ENCODE measurements at places on chromosomes 11 and 22.
A peak's percentile ranks its signal among the peaks of the same experiment; 100 is the strongest.

- no peak for DNase-seq
These were observed 77.7 kb downstream of the C22orf31 start for GRCh38 chr22:28983788-28984441.

- DNase-seq = no peak
These were observed 26.2 kb downstream of the MCM5 start for GRCh38 chr22:35425971-35426800.

- peak; percentile 72 for DNase-seq
These were observed 23.1 kb downstream of the A4GALT start for GRCh38 chr22:42697542-42698013.

DNA sequence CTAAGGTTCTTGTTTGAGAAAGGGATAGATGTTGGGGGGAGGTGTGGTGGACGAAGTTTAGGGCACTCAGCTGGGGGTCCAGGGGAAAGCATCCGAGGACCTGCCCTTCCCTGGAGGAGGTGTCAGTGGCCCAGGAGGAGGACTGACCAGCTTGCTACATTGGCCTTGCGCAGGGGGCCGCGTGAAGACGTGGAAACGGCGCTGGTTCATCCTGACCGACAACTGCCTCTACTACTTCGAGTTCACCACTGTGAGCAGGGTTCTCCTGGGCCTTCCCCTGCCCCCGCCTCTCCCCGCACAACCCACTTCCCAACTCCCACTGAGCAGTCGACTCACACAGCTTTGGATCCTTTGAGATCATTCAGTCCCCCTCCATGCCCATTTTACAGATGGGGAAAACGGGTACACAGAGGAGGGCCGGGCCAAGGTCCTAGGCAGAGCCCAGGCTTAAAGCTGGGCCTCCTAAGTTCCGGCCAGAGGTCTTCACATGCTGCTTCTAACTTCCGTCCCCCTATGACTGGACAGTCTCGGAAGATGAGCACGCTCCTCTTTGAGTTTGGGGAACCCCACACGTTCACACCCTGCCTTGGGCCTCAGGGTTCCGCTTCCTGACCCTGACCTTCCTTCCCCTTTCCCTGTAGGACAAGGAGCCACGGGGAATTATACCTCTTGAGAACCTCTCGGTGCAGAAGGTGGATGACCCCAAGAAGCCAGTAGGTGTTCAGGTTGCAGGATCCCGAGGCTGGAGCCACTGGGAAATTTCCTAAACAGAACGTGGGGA, 28.7 kb downstream of the CYTH4 start:
- no peak for DNase-seq

DNA sequence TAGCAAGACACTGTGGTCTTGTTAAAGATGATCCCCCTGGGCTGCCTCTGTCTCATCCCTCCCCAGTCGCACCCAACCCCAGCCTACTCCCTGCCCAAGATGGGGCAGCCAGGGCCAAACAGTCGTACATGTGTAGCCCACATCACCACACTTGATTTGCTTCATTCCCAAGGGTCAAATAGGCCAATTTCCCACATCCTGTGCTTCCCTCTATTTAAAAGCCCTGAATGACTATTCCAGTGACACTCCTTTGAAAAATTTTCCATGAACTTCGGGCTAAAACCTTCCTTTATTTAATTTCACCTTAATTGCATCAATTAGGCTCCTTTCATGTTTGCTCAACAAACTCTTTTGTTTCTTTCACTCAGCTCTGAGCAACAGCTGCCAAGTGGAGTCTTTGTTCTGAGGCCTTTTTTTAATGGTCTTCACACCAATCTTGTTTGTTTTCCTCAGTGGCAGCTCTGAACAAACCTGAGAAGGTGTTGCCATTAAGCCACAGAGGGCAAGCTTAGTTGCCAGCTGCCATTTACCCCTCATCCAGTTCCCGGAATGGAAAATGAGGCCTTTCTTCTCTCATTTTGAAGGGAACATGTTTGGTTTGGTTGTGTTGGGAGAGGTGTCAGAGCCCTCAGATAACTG, 126.9 kb downstream of the APIP start:
- DNase-seq = no peak

- no peak for DNase-seq
These were observed 109.8 kb downstream of the ZBTB16 start for GRCh38 chr11:114169321-114169749.

GRCh38 chr22:19522190-19522880, 1.9 kb downstream of the CLDN5 start:
- no peak for DNase-seq

DNA sequence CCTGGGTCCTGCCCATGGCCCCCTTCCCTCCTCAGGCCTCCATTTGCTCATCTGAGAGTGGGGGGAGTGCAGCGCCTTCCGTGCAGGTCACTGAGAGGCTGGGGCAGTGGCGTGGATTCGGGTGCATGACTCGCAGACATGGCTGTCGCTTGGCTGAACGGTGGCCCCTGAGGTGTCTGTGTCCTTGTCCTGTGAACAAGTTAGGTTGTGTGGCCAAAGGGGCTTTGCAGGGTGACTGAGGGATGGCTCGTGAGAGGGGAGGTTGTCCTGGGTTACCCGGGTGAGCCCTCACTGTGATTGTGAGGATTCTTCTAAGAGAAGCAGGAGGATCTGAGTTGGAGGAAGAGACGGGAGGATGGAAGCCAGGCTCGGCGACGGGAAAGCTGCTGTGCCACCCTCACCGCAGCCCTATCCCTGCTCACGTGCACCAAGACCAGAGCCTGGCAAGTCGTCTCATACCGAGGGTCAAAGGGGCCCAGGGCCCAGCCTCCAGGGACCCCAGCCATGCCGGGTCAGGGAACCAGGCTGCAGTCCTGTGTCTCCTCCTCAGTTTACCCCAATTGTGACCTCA, 79.1 kb downstream of the KCNQ1 start:
- peak; percentile 28 for DNase-seq

DNA sequence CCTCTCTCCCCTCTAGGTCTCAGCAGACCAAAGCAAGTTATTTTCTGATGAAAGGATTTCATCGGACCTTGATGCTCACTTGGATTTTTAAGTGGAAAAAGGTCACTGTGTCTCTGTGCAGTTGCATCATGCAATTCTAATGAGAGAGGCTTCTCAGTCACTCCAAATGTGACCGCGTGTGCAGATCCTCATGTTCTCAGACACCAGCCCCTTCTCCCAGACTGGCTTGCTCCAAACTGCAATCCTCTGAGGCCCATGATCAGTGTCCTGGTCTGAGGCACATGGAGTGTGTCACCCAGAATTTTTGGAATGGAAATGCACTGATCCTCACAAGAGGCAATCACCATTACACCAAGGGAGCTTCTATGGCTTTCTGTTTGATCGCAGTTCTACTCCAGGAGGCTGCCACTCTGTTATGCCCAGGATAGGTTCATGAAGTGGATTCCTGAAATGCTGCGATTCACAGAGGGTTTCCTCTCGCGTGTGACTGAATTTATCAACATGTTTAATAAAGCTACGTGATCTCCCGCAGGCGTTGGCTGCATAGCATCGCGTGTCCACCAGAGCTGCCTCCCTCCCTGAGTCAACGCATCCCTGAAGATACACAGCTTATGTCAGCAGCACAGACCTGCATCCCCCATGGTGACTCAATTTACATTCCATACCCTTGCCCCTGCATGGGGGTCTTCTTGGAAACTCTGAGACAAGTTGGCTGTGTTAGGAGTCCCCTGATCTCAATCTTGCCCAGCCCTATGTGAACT, 544.6 kb upstream of the B3GAT1 start:
- DNase-seq = no peak

DNA sequence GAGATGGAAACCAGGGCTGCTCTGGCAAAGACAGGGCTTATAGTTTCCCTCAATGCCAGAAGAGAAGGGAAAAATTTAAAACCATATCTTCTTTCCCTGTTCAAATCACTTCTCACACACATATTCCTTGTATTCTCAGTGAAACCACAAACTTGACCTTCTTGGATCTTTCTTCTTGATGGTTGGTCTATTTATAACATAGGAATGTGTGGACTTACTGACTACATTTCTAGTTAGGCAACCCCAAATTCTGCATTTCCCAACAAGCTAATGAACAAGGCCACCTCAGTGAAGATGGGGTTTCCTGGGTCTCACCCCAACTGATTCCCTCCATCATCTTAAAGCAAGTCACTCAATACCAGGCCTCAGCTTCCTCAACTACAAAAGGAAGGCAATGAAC, 3.8 kb upstream of the QSER1 start:
- DNase-seq = no peak

DNA sequence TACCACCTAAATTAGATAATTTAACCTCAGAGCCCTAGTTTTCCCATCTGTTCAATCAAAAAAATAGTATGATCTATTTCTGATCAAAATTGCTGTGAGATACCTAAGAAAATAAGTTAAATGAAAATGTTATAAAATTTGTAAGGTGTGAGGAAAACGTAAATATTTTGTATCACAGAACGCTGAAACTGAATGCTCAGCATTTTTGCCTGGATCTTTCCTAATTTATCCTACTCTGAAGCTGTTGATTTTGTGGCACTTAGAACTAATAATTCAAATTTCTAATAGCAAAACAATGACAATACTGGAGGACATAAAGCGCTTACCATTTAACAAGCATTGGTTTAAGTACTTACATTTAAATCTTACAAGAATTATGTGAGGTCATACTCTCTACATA, 674.2 kb downstream of the FAM181B start:
- DNase-seq = no peak

DNA sequence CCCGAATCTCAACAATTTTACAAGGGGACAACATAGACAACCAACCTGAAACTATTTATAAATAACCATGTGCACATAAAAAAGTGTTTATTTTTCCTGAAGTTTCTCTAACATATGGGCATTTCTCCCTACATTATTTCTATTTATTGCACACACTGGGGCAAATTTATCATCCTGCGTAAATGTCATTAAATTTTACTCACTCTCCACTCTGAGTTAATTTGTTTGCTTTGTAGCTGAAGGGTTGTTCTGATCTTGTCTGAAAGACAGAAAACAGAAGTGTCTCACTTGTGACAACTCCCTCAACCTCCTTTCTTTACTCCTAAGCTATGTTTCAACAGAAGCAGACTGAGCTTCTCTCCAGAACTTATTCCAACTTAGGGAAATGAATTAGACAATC, 194.2 kb downstream of the HIPK3 start:
- no peak for DNase-seq

- DNase-seq = peak; percentile 63
These were observed 6.2 kb upstream of the LINC01488 start for GRCh38 chr11:69475141-69475865.

DNA sequence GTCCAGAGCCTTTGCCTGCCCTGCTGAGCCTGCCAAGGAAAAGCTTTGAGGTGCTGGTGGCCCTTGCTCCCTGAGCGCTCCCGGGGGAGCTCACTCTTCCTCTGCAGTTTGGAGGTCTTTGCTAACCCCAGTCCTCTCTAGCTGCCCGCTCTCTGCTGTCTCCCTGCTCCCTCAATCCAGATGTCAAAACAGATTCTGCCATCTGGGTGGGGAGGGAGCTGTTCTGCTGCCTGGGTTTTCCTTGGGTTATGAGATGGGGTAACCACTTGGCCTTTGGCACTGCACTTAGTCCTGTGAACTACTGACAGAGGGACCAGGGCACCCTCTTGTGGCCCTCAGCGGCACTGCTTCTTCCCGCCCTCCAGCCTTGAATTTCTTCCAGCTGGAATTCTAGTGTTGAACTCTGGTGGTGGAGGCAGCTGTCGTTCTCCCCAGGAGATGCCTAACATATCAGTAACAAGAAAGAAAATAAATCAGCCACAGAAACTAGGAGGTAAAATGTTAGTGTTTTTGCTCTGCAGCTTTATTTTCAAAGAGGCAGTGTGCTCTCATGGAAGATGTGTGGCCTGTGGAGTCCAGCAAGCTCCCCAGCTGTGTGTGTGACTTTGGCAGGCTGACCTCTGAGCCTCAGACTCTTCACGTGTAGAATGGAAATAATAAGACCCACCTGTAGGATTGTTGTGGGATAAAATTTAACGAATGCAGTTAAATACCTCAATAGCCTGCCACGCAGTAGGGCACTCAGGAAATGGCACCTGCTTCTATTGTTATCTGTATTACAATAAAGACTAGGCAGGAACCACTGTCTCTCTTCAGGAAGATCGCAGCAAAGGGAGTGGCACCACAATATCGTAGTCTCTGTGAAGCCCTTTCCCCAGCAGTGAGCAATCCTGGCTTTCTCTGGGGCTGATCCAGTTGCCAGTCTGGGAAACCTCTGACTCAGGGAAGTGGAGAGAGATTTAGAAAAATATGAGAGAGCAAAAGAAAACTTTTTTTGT, 23.4 kb downstream of the ARFGAP2 start:
- peak; percentile 71 for DNase-seq

- DNase-seq = no peak
These were observed 73.0 kb upstream of the VPREB1 start for GRCh38 chr22:22171357-22172218.

DNA sequence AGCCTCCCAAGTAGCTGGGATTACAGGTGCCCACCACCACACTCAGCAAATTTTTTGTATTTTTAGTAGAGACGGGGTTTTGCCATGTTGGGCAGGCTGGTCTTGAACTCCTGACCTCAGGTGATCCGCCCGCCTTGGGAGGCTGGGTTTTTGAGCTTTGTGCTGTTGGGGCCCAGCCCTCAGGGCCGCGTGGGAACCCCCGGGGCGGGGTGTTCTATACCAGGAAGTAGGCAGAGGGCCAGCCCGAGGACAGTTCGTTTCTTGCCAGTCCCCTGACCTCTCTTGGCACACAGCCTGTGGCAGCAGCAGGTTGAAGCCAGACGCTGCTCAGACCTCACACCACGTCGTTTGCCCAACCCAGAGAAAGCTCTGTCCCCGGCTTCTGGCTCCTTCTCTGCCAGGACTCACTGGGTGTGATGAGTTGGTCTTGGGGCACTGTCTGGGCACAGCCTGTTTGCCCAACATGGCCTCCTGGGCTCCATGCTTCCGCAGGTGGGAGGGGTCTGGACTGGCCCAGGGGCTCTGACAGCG, 24.9 kb upstream of the CHKA start:
- DNase-seq = peak; percentile 90

DNA sequence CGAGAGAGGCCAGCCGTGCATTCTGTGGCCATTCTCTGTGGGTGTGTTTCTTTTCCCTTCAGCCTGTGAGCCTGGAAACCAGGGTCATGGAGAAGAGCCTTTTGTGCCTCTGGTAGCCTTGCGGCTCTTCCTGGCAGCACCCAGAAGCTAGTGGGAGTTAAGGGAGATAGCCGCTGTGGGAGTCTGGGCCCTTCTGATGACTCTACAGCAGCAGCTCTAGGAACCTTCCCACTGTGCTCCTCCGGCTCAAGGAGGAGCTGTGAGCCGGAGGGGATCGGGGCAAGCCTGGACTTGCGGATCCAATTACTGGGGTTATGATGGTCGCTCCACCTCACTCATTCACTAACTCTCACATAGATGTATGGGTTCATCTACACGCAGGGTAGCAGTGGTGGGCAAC, 10.5 kb downstream of the GTPBP1 start:
- no peak for DNase-seq

GRCh38 chr11:66247295-66247694, 21.1 kb upstream of the RAB1B start:
- no peak for DNase-seq

GRCh38 chr11:133697161-133697560, 148.2 kb downstream of the SPATA19 start:
- DNase-seq = no peak

GRCh38 chr11:36116161-36116560, 172.3 kb downstream of the LDLRAD3 start:
- no peak for DNase-seq

GRCh38 chr11:73996161-73996747, 12.6 kb downstream of the UCP3 start:
- no peak for DNase-seq
